Effector memory CD4-positive, alpha-beta T cell (primary cell): ENCODE measurements at places on chromosomes 16 and 17.

- DNase-seq: no peak
Measured at GRCh38 chr17:45668316-45668715, 115.8 kb upstream of the CRHR1 start.

GRCh38 chr16:89921702-89922476 is 1.3 kb upstream of the TUBB3 start:
- DNase-seq: no peak

- DNase-seq: no peak
Measured at GRCh38 chr17:78383725-78384471, 5.4 kb downstream of the PGS1 start.

GRCh38 chr17:61458421-61459141 is 6.4 kb downstream of the TBX4 start:
- DNase-seq: no peak

DNA sequence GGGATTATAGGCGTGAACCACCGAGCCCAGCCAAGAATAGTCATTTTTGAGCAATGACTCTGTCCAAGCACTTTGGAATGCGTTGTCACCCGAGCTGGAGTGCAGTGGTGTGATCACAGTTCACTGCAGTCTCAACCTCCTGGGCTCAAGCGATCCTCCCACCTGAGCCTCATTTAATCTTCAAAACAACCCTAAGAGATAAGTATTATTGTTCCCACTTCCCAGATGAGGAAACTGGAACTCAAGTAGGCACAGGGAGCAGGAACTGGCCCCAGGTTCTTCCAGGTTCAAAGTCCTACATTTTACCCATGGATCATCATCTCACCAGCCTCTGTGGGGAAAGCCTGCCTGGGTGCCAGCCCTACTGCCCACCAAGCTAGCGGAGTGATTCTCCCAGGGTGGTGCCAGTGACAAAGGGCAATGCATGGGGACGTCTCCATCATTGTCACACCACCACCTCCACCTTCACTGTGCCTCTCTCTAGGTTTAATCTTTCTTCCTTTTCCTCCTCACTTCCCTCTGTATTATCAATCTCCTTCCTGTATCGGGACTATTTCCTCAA is 11.3 kb upstream of the RNF157 start:
- DNase-seq: no peak

DNA sequence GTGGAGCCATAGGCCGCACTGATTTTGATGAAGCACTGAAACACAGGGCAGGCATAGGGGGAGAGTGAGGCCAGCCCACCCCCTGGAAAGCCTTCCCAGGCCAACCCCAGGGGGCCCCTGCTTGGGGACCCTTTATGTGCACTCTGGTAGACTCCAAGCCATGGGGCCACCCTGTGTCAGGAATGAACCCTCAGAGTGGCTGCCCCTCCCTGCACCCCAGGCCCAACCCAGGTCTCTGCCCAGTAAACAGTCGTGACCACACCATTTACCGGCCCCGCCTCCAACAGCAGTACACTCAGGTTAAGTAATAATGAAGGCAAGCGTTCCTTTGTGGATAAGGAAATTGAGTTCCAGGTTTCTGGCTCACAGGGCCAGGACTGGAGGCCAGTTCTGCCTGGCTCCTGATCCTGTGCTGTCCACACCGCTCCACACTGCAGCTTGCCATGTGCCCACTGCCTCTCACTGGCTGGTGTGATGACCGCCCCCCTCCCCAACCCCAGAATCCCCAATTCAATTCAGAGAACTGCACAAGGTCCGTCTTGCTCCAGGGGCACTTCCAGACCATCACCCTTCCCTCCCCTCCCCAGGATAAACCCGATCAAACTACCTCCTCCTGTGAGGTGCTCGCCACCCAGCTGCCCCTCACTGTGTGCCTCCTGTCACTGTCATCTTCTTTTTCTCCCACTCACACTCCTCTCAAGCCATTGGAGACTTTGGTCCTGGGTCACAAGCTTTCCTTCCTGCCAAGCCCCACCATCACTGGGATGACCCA is 13.6 kb downstream of the PIMREG start:
- DNase-seq: no peak

GRCh38 chr17:66076546-66077190 is 115.3 kb downstream of the CEP112 start:
- no peak for DNase-seq

DNA sequence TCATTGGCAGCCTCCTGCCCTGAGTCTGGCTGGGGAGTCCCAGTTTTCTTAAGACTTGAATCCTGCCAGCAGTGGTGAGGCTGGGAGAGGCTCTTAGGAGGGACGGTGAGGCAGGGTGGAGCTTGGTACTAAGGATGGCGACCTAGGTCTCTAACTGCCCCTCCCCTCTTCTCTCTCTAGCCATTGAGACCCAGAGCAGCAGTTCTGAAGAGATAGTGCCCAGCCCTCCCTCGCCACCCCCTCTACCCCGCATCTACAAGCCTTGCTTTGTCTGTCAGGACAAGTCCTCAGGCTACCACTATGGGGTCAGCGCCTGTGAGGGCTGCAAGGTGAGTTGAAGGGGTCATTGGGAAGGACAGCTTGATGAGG is 16.4 kb downstream of the GJD3 start:
- no peak for DNase-seq

GRCh38 chr16:76235025-76235424 is 42.2 kb upstream of the CNTNAP4 start:
- no peak for DNase-seq

DNA sequence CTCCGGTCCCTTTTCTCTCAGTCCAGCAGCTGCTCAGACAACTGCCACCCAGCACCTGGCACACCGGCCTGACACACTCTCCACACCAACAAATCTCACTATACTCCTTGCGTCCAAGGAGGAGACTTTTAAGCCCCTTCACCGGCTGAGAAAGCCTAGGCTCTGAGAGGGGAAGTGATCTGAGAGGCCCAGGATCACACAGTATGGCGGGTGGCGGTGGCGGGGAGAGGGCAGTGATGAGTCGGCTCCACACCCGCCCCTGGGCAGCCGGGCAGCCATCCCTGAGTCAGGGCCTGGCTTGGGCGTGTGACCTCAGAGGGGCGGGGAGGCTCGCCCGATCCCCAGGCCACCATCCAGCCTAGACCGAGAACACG is 569 bp downstream of the FLII start:
- peak; percentile 27 for DNase-seq

- no peak for DNase-seq
Measured at GRCh38 chr17:79930877-79931816, 91.9 kb upstream of the CBX4 start.

GRCh38 chr16:1871974-1872635 is at the start of gene MEIOB:
TSS of gene MEIOB (minus strand) at chr16:1872164. CDS start at chr16:1868175, 3,989 bp downstream.
- DNase-seq: no peak

DNA sequence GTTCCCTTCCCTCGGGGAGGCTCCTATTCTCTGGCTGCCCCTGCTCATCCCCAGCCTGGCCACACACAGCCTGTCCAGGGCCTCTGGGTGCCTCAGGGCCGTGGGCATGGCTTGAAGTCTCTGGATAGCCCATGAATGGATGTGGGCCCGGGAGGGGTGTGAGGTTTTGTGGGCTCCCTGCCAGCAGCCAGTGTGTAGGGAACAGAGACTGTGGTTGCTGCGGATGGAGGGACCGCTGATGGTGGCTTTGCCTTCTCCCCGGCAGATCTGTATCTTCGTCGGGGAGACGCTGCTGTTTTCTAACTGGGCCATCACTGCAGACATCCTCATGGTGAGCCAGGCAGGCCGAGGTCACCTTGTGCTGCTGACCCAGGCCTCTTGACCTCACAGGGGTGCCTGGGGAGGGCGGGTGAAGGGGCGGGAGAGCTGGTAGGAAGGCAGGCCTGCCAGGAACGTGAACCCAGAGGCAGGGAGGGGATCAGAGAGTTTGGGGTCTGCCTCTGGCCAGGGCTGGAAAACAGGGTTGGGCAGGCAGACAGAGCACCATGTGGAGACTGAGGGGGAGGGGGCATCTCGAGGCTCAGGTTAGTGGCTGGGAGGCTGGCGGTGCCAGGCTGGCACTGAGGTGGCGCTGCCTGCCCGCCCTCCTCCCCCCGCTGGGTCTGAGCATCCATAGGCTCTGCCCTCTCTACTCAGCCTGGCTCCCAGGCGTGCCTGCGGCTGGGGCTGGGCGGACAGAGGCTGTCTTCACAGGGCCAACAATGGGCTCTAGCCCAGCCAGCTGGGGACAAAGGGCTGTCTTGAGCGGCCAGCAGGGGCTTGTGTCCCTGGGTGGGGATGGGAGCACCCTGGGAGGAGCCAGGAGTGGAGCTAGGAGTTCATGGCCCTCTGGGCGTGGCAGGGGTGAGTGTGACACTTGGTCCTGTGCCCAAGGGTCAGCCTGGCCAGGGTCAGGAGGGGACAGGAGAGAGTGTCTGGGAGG is 21.4 kb downstream of the MYBBP1A start:
- no peak for DNase-seq

GRCh38 chr16:24381470-24382118 is 125.5 kb downstream of the CACNG3 start:
- no peak for DNase-seq

- no peak for DNase-seq
Measured at GRCh38 chr16:56747486-56748045, 17.6 kb downstream of the NUP93 start.

DNA sequence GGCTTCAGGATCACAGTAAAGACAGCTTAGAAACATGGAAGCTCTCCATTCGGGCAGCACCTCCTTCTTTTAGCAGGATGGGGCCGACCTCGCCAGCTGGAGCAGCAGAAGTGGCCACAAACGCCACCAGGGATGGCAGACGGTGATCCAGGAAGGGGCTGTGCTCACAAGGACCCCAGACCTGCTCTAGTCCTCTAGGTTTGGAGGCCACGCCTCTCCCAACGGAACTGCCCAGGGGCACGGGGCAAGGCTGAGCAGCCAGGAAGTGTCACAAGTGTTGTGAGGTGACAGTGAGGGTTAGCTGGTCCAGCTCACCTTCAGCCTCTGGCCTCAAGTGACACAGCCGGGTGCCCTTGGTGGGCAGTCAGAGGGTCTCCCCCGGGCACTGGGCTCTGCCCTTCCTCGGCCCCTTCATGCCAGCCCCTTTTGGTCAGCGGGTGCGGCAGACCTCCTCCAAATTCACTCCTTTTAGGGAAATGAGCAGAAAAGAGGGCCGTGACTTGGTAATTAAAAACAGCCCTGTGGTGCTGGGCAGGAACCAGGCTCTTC is 20.4 kb downstream of the CEP295NL start:
- no peak for DNase-seq

GRCh38 chr17:42950044-42950783 is 14.0 kb downstream of the AARSD1 start:
- no peak for DNase-seq

- no peak for DNase-seq
Measured at GRCh38 chr17:76404256-76404655, 19.8 kb downstream of the SPHK1 start.

DNA sequence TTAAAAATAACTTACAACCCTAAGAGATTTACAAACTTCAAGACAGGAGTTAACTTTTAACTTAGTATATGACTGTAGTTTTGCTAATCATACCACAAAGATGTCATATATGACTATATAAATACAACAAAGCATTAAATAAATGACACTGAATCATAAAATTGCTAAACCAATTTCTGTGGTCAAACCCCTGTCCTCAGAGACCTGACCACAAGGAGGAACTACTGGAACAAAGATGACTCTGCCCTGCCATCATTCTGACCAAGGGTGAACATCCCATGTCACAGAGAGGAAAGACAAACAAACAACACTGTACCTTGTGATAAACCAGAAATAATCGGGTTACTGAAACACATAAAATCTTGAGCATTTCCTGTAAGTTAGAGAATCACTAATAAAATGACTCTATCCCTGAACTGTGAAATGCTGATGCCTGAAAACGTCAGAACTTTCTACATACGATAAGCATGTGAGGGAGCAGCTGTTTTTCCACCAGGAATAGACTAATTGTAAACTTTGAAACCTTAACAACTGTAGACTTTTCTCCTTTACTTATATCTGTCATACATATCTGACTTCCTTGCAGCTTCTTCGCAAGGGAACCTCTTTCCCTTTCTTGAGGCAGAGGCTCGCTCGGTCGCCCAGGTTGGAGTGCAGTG is 47.9 kb downstream of the WDR59 start:
- DNase-seq: no peak

DNA sequence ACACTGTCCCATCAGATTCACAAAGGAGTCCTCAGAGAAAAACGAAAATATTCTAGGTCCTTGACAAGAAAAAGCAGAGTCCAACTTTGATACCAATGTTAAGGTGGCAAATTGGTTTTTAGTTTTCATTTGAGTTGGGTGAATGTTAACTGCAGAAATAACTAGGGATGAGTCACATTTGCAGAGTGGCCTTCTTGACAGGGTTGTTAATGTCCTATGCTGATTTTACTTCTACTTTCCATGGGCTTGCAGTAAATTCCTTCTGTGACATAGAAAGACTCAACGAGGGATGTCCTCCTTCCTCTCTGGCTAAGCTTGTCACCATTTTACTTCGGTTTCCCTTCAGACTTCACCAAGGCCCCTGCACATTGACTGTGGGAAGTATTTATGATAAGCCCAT is 47.2 kb upstream of the ICAM2 start:
- no peak for DNase-seq
